GM23338 (cell line): ENCODE measurements at places on chromosomes 7 and 10. TPM values are rescaled to one million over a fixed set of nuclear protein-coding genes. Genes with fewer than 3 reads are reported as not detected.

The LDB3 gene
- total RNA-seq = 0.14 and 0.85 TPM in 2 replicates

DNA sequence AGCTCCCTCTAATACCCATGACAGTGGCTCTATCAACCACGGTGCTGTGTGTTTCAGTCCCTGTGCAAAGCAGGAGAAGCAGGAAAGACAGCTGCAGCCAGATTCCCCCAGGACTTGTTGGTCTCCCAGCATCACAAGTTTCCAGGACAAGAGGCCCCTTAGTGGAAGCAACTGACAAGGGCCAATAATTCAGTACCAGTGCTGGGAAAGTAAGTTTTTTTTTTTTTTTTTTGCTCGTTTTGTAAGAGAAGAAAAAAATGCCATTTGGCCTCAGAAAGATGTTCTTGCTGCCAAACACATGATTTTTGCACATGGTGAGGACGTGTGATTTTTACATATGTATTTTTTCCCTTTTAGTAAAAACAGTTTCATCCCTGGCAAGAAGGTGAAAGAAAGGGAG lies 284.2 kb upstream of the ZMIZ1 start:
- no peak for DNase-seq

GRCh38 chr10:125757742-125758141 lies 17.9 kb downstream of the MMP21 start:
- DNase-seq = no peak

The EIF5AL1 gene
- 2.0 and 2.1 TPM in 2 replicates for total RNA-seq
